ENCODE measurements at places on chromosomes 3 and 15. TPM values are rescaled to one million over a fixed set of nuclear protein-coding genes. Genes with fewer than 3 reads are reported as not detected.

GRK7 gene
- total RNA-seq, result 0.05 TPM

AADACL2 gene
- not detected for total RNA-seq

FAM43A gene
- 2.2 TPM for total RNA-seq

MNS1 gene
- total RNA-seq, result 2.4 TPM

KBTBD12 gene
- total RNA-seq, result 0.05 TPM

CNTN3 gene
- 0.08 TPM for total RNA-seq

SLC6A1 gene
- total RNA-seq, result 0.26 TPM

CCR8 gene
- not detected for total RNA-seq

HTR3E gene
- total RNA-seq, result 7.1 TPM

ATP13A5 gene
- not detected for total RNA-seq

C15orf62 gene
- not detected for total RNA-seq

FAM219B gene
- 113 TPM for total RNA-seq

FBXO22 gene
- 34.4 TPM for total RNA-seq

MESP1 gene
- 0.75 TPM for total RNA-seq

TRPC1 gene
- total RNA-seq, result 8.4 TPM

MED12L gene
- total RNA-seq, result 0.26 TPM

CHCHD6 gene
- 11.8 TPM for total RNA-seq

KNG1 gene
- total RNA-seq, result not detected

TICRR gene
- 0.05 TPM for total RNA-seq

ASB14 gene
- 0.05 TPM for total RNA-seq

PSMD2 gene
- 480 TPM for total RNA-seq

MKRN2OS gene
- not detected for total RNA-seq

ITGB5 gene
- 203 TPM for total RNA-seq

ANKRD63 gene
- not detected for total RNA-seq

PBRM1 gene
- 54.0 TPM for total RNA-seq

C3orf22 gene
- total RNA-seq, result not detected

SIDT1 gene
- not detected for total RNA-seq

VGLL3 gene
- 69.8 TPM for total RNA-seq

All from myocyte (in vitro differentiated cells).